Effector memory CD4-positive, alpha-beta T cell (primary cell): ENCODE measurements at places on chromosomes 1 and 21.
A peak's percentile ranks its signal among the peaks of the same experiment; 100 is the strongest.

DNA sequence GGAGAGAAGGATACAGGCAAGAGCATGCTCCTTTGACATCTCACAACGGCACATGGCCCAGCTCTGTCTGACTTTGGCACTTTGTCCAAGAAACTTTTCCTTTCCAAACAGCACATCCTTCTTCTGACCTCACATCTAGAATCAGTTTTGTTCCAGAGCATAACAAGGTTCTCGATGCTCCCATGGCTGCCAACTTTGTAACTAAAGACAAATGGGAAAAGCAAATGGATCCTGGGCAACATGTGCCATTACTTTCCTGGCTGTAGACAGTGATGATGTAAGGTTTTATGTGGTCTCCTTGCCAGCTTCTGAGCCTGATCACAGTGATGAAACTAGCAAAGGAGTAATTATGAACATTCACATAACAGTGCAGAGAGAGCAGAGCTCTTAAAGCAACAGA, 171.8 kb upstream of the C1orf87 start:
- no peak for DNase-seq

DNA sequence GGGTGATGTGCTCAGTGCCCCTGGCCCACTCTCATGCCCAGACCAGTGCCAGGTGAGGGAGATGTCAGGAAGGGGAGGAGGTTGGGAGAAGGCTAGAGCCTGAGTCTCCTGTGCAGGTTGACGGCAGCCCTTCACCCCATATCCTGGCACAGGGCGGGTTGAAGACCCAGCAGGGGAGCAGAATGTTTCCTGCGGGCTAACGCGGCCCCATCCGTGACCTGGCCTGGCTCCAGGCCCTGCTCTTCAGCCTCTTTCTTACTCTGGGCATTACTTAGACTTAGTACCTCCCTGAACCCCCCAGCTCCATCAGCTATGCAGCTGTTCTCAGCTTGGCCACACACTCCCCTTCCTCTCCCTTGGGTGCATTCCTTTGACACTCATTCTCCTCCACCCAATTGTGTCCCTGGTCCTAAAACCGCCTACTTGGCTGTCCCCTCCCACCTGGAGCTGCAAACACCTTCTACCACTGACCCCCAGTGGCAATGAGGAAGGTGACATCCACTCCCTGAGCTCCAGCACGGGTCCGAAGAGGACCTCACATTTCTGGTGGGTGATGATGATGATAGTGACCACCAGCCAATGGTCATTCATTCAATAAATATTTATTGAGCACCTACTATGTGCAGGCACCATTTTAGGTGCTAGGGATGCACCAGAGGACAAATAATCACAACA, 179.0 kb downstream of the PTPRU start:
- DNase-seq = no peak

- no peak for DNase-seq
These were observed 60.5 kb upstream of the SOD1 start for GRCh38 chr21:31599013-31599412.

- DNase-seq = no peak
These were observed 29.5 kb upstream of the LAMC1 start for GRCh38 chr1:182993746-182994145.

- DNase-seq = no peak
These were observed 4.3 kb downstream of the TCHH start for GRCh38 chr1:152110860-152111514.

DNA sequence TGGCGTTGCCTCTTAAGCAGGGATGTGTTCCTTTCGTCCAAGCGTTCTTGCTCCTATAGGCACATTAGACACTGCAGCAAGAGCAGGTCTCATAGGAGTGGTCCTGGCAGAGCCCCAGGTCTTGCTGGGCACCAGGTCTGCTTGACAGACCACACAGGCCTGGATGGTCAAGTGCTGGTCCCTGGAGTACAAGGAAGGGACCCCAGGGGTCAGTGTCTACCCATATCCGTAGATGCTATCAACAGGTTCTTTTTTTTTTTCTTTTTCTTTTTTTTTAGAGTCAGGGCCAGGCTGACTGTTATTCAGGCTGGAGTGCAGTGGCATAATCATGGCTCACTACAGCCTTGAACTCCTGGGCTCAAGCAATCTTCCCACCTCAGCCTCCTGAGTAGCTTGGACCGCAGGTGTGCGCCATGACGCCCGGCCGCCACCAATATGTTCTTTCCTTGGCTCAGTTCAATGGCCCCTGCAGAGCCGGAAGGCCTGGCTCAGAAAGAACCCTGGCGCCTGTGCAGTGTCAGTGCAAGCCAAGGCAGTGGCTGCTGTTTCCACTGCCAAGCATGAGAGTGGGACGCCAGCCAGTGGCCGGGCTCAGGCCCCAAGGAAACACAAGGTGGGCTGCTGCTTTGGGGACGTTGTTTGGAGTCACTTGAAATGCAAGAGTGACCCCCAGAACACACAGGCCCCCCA, 10.0 kb upstream of the TNFRSF8 start:
- DNase-seq = no peak

DNA sequence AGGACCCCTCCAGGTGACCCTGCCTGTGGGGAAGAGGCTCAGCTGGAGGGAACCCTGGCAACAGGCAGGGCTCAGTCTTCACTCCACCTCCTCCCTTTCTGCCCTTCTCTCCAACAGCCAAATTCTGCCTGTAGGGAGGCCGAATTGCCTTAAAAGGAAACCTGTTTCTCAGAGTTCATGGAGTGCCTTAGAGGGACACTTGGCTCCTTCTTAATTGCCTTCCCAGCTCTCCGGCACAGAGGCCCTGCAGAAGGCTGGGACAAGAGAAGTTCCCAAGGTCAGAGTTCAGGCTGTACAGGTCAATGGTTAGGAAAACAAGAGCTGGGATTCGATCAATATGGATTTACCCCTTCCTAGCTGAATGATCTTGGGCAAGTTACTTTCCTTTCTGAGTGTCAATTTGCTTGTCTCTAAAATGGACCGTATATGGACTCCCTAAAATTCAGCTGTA, 6.2 kb downstream of the CSRP1 start:
- DNase-seq = no peak

GRCh38 chr1:41626146-41626545, 141.7 kb upstream of the EDN2 start:
- no peak for DNase-seq

DNA sequence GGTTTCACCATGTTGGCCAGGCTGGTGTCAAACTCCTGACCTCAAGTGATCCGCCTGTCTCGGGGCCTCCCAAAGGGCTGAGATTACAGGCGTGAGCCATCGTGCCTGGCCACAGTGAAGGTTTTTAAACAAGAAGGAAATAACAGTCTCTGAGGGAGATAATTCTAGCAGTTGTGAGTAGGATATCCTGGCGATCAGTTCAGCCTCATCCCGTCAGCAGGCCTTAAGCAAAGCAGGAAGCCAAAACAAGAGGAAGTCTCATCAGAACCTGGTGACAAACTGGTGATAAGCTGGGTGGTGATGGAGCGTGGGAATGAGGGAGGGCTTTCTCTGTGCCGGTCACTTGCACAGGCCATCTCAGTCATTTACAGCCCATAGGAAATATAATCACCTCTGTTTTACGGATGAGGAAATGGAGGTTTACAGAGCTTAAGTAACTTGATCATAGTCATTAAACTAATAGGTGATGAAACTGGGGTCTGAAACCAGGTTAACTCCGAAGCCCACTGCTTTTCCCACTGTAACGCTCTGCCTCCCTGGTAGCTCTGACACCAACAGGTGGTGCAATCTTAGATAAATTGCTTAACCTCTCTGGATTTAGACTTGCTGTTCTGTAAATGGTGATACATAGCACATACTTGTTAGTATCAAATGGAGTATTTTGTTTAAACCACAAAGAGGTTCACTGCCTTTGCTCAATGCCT, 40.8 kb upstream of the A3GALT2 start:
- no peak for DNase-seq

DNA sequence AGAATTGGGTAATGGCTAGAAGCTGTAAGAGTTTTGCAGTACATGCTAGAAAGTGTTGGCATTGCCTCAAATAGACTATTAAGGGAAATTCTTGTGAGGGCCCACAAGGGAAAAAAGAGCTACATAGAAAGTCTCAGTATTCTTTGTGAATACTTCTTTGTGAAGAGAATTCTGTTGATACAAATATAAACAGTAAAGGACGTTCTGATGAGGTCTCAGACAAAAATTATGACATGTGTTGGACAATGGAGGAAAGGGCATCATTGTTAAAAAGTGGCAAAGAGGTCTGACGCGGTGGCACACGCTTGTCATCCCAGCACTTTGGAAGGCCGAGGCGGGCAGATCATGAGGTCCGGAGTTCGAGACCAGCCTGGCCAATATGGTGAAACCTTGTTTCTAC, 458.9 kb downstream of the NCAM2 start:
- DNase-seq = no peak

DNA sequence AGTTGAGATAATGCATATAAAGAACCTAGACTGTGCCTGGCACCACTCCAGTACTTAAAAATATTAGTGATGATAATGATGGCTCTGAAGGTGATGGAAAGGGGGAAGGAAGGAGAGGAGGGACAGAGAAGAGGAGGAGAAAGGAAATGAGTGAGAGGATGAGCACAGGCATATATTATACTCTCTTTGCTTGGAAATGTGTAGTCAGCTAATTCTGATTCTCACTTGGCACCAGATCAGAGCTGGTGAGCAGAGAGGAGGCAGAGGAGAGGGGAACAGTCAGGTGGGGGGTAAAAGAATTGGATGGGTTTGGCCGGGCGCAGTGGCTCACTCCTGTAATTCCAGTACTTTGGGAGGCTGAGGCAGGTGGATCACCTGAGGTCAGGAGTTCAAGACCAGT, 24.3 kb upstream of the MYOC start:
- DNase-seq = no peak

GRCh38 chr1:8701794-8702471, 115.5 kb downstream of the RERE start:
- DNase-seq = no peak

GRCh38 chr1:235843461-235843961, 23.2 kb downstream of the LYST start:
- DNase-seq = no peak

GRCh38 chr1:184242507-184242943, 144.3 kb upstream of the C1orf21 start:
- no peak for DNase-seq

GRCh38 chr1:174049514-174049913, 27.4 kb upstream of the RC3H1 start:
- no peak for DNase-seq

GRCh38 chr1:186611156-186611555, 69.1 kb downstream of the PTGS2 start:
- no peak for DNase-seq

GRCh38 chr1:100622037-100622436, 84.1 kb downstream of the GPR88 start:
- no peak for DNase-seq

- no peak for DNase-seq
These were observed 53.5 kb upstream of the PRELP start for GRCh38 chr1:203422116-203422515.

DNA sequence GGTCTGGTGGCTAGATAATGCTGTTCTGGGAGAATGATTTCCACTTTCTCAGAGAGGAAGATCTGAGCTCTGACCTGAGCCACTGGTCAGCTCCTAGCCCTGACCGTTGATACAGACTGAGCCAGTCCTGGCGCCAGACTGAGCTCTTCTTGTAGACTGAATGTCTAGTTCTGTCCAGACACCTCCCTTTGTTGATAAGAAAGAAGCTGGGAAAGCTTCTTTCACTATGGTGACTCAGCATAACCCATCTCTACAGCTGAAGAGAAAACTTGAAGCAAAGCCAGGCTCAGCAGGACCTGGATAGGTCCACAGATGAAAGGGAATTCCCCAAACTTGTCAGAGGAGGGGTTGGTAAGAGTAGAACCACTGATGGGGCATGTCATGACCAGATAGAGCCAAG, 9.9 kb upstream of the TRABD2B start:
- no peak for DNase-seq

GRCh38 chr1:194698908-194699318, 1512.5 kb upstream of the B3GALT2 start:
- DNase-seq = no peak

DNA sequence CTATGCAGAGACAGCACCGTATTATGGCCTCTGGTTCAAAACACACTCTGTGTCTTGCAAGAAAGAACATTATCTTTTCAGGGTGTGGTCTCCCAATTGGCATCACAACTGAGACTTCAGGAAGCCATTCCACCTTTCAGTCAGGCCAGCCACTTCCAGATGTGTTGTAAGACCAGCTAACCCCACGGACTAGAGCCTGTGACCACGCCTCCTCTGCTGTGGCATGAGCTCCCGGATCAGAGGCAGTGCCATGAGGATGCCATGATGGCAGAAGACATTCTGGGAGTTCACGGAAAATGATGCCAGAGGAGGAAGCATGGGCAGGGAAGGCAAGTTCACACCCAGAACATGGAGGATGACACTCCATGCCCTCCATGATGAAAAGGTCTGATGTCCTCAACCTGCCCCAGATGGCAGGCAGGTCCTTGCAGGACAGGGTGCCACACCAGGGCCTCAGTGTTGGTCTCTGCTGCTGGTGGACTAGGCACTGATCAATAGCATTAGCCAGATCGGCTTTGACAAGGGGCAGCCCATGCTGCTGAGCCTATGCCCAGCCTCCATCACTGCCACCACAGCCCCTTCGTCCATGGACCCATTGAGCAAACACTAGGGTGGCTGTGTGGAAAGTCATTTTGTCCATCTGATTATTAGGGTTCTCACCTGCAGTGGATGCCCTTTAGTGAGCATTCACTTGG, 341.6 kb downstream of the MATN1 start:
- DNase-seq = no peak

GRCh38 chr1:2474933-2475371, 1.1 kb upstream of the PLCH2 start:
- DNase-seq = no peak

- DNase-seq = peak; percentile 36
These were observed 12.1 kb downstream of the IRF2BP2 start for GRCh38 chr1:234597894-234598293.

DNA sequence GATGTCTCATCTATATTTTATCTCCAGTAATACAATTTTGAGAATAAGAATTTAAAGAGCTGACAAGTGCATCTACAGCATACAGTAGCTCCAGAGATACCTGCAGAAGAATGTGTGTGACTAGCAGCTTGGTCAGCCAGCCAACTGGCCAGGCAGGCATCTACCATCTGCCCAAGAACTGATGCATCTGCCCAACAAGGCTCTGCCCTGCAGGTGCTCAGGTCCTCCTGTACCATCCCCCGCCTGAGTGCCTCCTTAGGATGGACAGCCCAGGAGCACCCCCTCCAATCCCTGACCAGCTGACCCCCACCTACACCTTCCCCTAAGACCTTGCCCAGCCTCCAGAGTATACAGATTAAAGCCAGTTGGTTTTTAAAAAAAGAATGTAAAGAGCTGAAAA, 30.3 kb downstream of the TMEM69 start:
- no peak for DNase-seq

GRCh38 chr1:215899901-215900300, 332.8 kb downstream of the KCTD3 start:
- DNase-seq = no peak

DNA sequence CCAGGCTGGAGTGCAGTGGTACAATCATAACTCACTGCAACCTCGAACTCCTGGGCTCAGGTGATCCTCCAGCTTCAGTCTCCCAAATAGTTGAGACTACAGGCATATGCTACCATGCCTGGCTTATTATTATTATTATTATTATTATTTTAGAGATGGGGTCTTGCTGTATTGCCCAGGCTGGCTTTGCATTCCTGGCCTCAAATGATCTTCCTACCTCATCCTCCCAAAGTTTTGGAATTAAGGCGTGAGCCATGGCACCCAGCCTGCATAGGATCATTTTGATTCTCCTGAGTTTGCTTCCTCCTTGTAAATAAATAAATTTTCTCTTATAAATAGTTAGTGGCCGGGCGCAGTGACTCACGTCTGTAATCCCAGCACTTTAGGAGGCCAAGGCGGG, 6.2 kb downstream of the DDI2 start:
- DNase-seq = no peak
